H7 (cell line): ENCODE measurements at places on chromosomes 16 and 17. TPM values are rescaled to one million over a fixed set of nuclear protein-coding genes. Genes with fewer than 3 reads are reported as not detected.
A peak's percentile ranks its signal among the peaks of the same experiment; 100 is the strongest.

DNA sequence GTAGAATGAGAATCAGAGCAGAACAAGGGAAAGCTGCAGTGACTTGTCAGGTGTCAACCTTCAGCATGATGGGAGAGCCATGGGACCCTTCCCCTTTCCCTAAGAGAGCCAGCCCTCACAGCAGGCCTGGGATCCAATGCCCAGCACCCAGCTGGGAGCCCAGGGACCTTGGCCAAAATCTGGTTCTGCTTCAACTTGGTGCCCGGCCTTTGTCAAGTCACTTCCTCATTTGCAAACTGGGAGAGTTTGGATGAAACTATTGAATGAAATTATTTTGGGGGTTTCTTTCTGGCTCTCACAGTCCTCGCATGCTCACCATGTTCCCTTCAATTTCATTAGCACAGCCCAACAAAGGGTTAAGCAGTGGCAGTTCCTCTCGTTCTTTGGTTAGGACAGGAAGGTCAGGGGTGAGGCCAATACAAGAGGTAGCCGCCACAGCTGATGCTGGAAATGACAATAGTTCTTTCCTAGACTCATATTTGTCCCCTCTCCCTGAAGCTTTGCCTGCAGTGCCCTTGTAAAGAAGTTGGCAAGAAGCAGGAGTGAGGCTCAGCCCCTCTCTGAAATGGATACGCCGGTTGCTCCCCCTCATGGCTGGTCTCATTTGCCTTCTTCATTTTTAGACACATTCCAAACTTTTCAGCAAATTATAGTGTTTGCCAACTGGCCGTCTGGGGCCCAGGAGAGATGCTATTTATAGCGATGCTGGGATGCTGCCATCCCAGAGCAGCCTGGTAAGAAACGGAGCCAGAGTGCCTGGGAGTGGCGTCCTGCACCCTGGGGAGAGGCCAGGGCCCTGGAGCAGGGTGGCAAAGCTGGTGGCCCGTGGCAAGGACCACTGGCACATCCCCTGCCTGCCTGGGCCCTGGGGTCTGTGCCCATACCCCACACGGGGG, 34.5 kb upstream of the MEOX1 start:
- no peak for DNase-seq

DNA sequence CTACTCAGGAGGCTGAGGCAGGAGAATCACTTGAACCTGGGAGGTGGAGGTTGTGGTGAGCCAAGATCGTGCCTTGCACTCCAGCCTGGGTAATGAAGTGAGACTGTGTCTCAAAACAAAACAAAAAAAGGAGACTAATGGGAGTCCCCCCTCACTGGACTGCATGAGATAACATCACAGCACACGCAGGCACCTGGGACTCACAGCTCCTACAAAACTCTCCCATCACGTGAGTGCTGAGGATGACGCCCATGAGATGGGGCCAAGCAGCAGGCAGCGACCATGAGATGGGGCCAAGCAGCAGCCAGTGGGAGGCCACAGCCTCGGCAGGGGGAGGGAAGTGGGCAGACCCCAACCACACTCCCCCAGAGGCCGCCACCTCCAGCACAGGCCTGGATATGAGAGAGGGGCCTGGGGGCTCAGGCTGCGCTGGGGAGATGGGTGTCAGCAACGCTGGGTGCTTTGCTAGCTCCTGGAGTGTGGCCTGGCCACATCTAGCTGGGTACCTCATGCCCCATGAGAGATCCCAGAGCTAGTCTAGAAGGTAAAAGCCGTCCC, 15.4 kb downstream of the DNAAF8 start:
- DNase-seq, result no peak

GRCh38 chr17:57312242-57312641, 55.9 kb downstream of the MSI2 start:
- no peak for DNase-seq

DNA sequence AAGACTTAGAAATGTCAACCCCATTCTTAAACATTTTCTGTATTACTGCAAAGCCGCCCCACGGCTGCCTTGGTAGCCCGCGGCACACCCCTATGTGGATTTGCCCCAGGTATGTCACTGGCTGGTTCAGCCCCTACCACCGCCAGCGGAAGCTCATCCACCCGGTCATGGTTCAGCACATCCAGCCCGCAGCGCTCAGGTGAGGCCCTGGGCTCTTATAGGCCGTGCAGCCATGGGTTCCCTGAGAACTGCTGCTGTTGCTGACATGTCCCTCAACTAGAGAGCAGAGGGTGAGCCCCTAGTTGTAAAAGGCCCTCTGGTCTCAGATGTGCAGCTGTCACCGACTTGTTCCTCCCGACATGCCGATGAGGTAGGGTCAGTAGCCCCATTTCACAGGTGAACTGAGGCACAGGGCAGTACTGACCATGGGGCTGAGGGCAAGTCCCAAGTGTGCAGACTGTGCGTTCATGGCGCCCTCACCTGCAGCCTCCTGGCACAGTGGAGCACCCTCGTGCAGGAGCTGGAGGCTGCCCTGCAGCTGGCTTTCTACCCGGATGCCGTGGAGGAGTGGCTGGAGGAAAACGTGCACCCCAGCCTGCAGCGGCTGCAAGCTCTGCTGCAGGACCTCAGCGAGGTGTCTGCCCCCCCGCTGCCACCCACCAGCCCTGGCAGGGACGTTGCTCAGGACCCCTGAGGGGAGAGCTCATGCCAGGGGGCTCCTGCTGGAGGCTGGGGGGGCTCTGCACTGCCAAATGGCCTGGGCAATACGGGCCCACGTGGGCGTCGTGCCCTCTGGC, 8.7 kb downstream of the CYBC1 start:
- peak; percentile 62 for DNase-seq

DNA sequence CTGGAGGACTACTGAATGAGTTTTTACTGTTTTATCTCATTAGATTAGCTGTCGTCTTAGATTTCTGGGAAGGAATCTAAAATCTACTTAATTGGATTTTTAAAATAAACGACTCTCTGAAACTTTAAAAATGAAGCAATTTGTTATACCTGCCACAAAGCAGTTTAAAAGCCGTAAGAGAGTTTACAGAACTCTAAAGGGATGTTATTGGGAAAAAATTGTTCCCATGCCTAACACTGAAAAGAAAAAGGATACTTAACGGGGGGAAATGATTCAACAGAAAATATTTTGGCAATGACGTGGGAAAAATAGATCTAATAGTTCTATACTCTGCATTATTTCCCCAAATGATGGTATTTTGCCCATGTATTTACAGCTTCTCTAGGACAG, 27.0 kb downstream of the ARHGAP17 start:
- DNase-seq, result no peak

GRCh38 chr16:82183004-82183397, 13.0 kb upstream of the MPHOSPH6 start:
- DNase-seq, result no peak

DNA sequence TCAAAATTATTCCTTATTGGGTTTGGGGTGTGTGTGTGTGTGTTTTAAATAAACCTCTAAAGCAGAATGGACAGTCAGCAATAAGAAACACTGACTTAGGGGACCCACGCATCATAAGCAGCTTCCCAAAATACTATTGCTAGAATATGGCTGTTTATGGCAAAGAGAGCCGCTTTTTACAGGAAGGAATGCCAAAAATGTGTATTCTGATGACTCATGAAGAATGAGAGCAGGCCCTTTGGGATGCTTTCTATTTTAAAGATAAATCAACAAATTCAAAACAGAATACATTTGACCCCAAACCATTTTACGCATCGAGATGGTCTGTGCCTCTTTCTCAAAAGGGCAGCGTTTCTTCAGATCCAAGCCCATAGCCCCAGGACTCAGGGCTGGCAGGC, 37.5 kb downstream of the ARHGAP17 start:
- DNase-seq, result no peak

DNA sequence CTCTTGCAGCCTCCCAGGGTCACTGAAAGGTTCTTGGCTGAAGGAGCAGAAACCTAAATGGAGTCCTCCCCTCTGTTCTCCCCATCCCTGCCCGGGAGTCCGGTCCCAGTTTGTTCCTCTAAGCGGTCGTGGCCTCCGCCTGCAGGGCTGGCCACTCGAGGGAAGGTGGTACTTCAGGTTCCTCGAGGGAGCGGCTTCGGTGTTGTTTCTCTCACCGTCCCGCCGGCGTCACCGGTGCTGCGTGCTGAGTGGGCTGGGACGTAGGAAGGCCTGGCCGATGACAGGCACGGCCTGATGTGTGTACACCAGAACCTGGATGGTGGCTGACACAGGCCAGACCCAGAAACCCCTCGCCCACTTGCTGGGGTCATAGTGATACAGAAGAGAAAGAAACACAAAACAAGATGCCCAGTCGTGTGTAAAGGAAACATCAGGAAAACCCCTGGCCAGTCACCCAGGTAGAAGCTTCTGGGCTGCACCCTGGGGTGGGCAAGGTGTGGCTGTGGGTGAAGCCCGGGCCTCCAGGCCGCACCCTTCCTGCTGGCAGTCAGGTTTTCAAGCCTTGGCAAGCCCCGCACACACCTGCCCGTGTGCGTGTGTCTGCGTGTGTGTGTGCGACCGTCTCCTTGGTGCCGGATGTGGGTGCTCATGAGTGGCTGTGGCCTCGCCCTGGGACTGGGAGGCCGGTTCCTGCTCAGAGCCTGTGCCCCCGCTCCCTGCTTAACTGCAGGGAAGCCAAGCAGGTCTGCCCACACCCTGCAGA, 52.0 kb downstream of the BAIAP2 start:
- DNase-seq, result no peak

ZNF213 gene
- 5.5 and 6.3 TPM in 2 replicates for total RNA-seq

OR4D1 gene
- 0.03 and 0.22 TPM in 2 replicates for total RNA-seq

TMEM114 gene
- total RNA-seq, result 4.1 TPM in 1 of 2 replicates, not detected in the other

SSTR5 gene
- total RNA-seq, result 0.18 and 0.21 TPM in 2 replicates

- DNase-seq, result no peak
Measured at GRCh38 chr16:55357241-55357640, 33.2 kb downstream of the IRX6 start.

SULT1A4 gene
- total RNA-seq, result 8.2 and 8.5 TPM in 2 replicates

PDIA2 gene
- total RNA-seq, result 0.15 and 2.1 TPM in 2 replicates

ORMDL3 gene
- total RNA-seq, result 33.3 and 39.7 TPM in 2 replicates

DNA sequence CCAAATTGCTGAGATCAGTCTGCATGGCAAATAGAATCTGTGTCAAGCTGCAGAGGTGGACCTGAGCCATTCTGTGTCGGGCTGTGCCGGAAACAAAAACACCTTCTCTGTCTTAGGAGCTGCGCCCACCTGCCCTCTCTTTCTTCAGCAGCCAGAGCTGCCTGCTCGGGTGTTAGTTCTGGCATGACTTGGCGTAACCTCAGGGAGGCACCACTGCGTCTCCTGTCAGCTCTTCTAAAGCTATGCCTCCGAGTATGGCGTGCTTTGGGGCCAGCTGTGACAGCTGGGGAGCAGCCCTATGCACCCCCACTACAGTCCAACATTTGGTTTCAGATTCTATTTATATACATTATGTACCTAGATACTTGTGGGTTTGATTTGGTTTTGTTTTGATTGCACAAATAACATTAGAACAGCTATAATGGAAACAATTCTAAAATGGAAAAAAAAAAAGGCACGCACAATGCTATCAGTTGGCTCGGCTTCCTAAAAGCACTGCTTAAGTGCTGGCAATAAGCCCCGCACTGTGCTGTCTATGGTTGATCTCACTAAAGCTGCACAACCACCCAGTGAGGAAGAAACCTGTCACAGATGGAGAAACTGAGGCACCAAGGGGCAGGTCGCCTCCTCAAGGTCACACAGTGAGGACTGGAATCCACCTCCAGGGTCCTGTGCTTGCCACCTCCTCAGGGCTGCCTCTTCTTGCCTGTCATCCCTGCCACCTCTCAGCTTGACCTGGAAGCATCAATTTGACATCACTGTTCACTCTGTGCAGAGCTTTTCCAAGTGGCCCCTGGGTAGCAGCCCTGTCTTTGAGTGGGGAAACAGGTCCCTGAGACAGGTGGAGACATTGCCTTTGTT, 18.7 kb upstream of the ADGRG1 start:
- DNase-seq, result peak; percentile 43

CD300LF gene
- total RNA-seq, result not detected in 2 replicates

GRCh38 chr17:40023590-40024292, 8.5 kb downstream of the CSF3 start:
- peak; percentile 19 for DNase-seq

GRCh38 chr16:81067166-81067565, 9.9 kb downstream of the C16orf46 start:
- DNase-seq, result no peak

GRCh38 chr16:88983165-88983564, 6.2 kb upstream of the CBFA2T3 start:
- DNase-seq, result no peak

CA10 gene
- 0.31 and 0.55 TPM in 2 replicates for total RNA-seq

DNA sequence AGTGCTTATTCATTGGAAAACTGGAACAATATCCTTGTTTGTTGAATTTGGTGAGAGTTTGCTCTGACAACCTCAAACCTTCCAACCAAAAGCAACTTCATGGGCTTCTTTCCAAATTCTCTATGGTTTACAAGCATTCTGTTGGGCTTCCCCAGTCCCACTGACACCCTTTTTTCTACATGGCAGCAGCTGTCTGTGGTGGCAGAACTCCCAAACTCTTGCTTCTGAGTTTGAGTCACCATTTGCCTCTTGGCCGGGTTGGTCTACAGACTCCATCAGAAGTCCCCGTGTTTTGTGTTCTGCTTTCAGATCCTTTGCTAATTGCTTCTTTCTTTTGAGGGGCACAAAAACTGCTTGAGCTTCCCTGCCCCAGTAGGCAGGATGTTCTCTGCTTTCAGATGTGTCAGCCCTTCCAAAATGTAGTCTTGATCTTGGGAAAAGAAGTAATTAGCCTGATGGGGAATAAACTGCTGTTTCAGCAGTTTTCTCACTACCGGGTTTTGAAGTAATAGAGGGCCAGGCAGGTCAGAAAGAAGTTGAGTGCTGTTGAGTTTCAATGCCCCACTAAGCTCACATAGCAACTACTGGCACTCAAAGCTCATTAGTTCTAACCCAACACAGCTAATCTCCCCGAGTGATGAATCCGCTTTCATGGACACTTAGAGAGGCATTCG, 80.7 kb downstream of the HS3ST3A1 start:
- no peak for DNase-seq
